Retinal pigment epithelial cell (primary cell): ENCODE measurements at places on chromosomes 16 and 17.
A peak's percentile ranks its signal among the peaks of the same experiment; 100 is the strongest.

GRCh38 chr17:76378548-76379274 is 5.7 kb upstream of the SPHK1 start:
- DNase-seq: no peak

- DNase-seq: no peak
Observed at GRCh38 chr17:49403514-49404289, 11.0 kb downstream of the PHB1 start.

GRCh38 chr16:17002565-17002964 is 468.2 kb downstream of the XYLT1 start:
- no peak for DNase-seq

DNA sequence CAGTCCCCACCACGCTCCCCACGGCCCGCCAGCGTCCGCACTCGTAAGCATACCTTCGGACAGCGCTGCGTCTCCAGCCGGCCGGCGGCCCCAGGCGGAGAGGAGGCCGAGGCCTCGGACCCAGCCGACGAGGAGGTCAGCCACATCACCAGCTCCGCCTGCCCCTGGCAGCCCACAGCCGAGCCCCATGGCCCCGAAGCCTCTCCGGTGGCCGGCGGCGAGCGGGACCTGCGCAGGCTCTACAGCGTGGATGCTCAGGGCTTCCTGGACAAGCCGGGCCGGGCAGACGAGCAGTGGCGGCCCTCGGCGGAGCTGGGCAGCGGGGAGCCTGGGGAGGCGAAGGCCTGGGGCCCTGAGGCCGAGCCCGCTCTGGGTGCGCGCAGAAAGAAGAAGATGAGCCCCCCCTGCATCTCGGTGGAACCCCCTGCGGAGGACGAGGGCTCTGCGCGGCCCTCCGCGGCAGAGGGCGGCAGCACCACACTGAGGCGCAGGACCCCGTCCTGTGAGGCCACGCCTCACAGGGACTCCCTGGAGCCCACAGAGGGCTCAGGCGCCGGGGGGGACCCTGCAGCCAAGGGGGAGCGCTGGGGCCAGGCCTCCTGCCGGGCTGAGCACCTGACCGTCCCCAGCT is 4.9 kb downstream of the TPSG1 start:
- DNase-seq: no peak

GRCh38 chr16:12651765-12652512 is 151.7 kb downstream of the CPPED1 start:
- no peak for DNase-seq

DNA sequence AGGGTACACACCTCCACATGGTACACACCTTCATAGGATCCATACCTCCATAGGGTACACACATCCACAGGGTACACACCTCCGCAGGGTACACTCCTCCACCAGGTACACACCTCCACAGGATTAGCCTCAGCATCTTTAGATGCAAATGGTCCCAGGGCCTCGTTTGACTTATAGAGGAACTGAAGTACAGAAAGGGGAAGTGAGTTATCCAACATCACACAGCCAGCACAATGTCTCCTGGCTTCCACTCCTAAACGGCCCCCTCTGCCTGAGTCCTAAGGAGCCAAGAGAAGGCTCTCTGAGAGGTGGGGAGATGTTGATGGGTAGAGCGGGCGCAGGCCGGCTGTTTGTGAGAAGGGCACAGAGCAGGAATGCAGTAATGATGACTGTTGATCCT is 12.0 kb downstream of the FOXN1 start:
- DNase-seq: no peak

- DNase-seq: no peak
Observed at GRCh38 chr17:41824086-41824485, 11.3 kb downstream of the FKBP10 start.

- DNase-seq: no peak
Observed at GRCh38 chr16:7597677-7598076, 265.0 kb downstream of the RBFOX1 start.

DNA sequence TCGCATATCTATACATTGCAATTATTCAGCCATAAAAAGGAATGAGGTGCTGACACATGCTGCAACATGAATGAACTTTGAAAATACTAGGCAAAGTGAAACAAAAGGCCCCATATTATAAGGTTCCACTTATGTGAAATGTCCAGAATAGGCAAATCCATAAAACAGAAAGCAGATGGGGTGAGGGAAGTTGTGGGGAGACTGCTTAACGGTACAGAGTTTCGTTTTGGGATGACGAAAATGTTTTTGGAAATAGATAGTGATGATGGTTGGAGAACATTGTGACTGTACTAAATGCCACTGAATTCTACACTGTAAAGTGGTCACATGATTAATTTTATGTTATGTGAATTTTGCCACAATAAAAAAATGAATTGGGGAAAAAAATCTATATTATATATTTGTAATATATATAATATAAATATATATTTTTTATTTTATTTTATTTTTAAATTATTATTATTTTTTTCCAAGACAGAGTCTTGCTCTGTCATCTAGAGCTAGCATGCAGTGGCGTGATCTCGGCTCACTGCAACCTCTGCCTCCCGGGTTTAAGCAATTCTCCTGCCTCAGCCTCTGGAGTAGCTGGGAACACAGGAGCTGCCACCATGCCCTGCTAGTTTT is 4.2 kb upstream of the GNA13 start:
- no peak for DNase-seq

- DNase-seq: no peak
Observed at GRCh38 chr16:30925632-30925987, 2.2 kb downstream of the FBXL19 start.

DNA sequence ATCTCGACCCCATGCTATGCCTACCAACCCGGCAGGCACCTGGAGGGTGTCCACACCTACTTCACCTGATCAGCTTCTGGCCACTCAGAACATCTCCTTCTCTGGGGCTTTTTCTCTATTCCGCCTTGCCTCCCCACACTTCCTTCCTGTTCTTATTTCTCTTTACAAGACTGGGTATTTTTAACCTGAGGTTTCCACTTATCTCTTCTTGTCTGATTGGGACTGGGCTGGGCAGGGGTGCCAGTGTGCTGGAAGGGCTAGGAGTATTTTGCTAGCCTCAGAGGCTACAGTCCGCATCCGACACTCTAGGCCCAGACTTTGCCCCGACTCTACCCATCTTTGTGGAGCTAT is 26.2 kb upstream of the ZNF652 start:
- DNase-seq: no peak

GRCh38 chr17:79036596-79036995 is 12.6 kb downstream of the C1QTNF1 start:
- DNase-seq: peak; percentile 99

- DNase-seq: no peak
Observed at GRCh38 chr17:8141741-8142140, 10.5 kb downstream of the PER1 start.

DNA sequence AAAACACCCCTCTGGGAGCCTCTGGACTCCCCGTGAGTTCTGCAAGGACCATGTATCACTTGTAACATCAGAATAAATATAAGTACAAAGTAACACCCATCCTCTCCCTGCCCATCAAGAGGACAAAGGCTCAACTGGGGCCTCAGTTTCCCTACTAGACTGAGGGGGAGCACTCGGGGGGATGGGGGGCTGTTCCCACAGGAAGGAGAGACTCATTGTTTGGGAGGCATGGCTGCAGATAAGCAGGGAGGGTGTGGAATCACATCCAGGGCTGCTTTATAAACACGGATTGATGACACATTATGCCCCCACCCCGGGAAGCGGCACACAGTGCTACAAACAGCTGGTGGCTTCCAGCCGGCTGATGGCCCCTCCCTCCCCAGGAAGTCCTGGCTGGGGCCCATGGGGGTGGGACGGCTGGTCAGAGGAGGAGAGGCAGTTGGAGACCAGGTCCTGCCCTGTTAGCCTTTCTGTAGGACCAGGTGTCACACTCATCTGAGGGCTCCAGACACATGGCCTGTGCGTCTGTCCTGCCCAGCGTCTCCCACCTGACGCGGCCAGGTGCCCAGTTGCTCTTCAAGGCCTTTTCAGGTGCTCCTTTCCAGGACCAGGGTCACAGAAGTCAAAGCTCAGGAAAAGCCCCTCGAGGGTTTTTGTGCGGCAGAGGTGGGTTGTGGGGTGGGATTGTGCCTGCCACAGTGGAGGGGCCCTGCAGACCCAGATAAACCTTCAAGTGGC is 1.3 kb upstream of the MPG start:
- no peak for DNase-seq

DNA sequence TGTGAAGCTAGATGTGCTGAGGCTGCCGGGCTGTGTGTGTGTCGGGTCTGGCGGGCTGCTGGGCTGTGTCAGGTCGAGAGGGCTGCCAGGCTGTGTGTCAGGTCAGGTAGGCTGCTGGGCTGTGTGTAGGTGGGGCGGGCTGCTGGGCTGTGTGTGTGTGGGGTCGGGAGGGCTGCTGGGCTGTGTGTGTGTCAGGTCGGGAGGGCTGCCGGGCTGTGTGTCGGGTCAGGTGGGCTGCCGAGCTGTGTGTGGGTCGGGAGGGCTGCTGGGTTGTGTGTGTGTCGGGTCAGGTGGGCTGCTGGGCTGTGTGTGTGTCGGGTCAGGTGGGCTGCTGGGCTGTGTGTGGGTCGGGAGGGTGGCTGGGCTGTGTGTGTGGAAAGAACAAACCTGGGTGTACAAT is 8.6 kb downstream of the WDR45B start:
- DNase-seq: no peak

GRCh38 chr16:63488955-63489354 is 1452.7 kb upstream of the CDH8 start:
- DNase-seq: no peak

DNA sequence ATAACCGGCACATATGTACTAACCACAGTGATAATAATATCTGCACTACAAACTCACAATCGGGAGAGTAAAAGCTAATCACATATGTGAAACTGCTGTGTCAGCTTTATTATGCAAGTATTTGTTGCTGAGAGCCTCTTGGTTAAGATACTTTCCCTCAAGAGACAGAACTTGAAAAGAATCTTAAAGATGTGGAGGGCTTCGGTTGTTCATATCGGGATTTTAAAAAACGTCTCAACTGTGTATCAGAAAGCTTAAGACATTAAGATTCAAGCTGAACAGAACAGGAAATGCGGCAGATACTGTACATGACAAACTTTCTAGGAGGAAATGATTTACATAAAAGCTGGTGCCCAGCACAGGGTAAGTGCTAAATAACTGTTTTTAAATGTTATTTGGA is 27.5 kb upstream of the HLF start:
- no peak for DNase-seq

DNA sequence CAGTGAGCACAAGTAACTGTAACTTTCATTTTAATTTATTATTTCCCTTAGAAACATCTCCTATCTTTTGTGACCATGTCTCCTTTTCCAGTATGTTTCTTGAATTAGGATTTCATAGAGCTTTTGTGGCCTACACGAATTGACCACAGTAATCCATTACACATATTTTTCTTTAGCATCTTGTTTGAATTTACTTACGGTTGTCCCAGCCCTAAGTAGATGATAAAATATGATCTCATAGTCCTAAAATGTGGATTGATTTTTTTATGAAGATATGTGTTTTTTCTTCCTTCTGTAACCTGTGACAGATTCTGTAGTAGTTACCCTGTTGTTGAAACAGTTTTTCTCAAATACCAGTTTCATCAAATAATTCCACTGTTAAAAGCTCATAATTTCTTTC is 61.5 kb downstream of the NF1 start:
- DNase-seq: no peak

DNA sequence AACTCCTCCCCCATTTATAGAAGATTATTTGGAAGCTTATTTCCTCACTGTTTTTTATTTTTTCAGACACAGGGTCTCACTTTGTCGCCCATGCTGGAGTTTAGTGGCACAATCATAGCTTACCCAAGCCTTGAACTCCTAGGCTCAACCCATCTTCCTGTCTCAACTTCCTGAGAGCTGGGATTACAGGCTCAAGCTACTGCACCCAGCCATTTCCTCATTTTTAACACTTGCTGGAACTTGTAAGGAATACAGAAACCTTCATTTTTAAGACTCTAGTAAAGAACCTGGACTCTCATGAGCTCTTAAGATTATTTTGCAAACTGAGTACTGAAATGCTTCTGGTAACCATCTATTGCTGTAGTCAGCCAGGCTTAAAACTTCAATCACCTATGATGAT is 29.9 kb downstream of the KANSL1 start:
- DNase-seq: no peak

- no peak for DNase-seq
Observed at GRCh38 chr17:54967621-54968261, 713 bp downstream of the COX11 start.

DNA sequence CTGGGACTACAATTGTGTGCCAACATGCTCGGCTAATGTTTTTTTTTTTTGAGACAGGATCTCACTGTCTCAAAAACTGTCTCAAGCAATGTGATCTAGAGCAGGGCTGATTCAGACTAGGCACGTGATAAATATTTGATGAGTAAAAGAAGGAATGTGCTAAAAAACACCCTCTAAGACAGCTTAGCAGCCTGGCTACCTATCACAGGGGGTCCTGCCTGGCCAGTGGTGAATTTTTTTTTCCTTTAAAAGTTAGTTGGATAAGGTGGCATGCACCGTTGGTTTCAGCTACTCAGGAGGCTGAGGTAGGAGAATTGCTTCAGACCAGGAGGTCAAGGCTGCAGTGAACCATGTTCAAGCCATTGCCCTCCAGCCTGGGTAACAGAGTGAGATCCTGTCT is 14.8 kb upstream of the GPATCH8 start:
- no peak for DNase-seq

DNA sequence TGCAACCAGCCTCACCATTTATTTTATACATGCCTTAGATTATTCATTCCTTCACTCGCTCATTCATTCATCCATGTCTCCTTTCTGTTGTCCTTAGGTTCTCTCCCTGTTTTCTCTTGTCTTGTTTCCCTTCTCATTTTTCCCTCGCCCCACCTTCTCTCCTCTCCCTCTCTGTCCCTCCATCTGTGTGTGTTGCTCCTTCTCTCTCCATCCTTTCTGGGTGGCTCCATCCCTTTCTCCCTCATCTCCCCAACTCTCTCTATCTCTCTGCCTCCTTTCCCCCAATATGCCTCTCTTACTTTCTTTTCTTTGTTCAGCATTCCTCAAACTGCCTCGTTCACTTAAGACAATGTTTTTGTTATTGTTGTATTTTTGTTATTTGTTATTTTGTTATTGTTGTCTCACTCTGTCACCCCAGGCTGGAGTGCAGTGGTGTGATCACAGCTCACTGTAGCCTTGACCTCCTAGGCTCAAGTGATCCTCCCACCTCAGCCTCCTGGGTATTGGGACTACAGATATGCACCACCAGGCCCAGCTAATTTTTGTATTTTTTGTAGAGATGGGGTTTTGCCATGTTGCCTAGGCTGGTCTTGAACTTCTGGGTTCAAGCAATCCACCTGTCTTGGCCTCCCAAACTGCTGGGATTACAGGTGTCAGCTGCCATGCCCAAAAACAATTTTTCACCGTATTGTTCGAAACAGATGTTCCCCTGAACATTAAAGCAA is 14.4 kb downstream of the SOCS1 start:
- DNase-seq: no peak

- no peak for DNase-seq
Observed at GRCh38 chr17:62597150-62597549, 30.3 kb upstream of the MRC2 start.

GRCh38 chr16:52676959-52677358 is 130.0 kb upstream of the TOX3 start:
- no peak for DNase-seq

GRCh38 chr17:17239832-17240231 is 2.9 kb upstream of the FLCN start:
- no peak for DNase-seq
